ENCODE measurements at places on chromosomes 16 and 17.
A peak's percentile ranks its signal among the peaks of the same experiment; 100 is the strongest.

DNA sequence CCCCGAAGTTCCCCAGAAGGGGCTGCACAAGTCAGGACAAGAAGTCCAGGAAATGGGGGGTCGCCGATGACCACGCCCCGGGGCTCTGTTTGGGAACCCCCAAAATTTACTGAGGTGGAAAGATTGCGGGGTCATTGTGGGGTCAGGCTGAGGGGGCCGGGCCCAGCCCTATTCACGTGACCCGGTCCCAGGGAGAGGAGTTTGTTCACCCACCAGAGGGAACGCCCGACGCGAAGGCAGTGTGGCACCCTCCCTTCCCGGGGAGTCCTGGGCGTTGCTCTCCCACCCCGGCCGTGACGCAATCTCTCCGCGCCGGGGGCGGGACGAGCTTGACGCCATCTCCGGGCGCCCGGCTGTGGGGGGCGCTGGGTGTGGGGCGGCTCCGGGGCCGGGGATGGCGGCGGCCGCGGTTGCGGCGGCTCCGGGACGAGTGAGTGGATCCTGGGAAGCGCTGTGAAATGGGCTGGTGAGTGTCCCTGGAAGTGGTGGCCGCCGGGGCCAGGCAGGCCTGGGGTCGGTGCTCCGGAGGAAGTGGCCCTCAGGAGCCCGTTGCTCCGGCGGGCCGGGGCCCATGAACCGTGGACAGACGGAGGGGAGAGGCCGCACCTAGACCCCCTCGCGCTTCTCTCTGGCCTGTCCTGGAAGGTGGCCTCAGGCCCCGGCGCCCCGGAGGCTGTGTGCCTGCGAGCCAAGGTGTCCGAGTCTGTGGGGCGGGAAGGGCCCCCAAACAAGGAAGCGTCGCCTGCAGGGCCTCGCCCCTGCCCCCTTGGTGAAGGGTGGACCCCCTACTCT lies at the start of gene ATXN1L:
TSS of gene ATXN1L (plus strand) at position 338 of the 792 bp plus-strand sequence. CDS start 3,765 bp downstream, outside the sequence.
- peak; percentile 93 for DNase-seq

DNA sequence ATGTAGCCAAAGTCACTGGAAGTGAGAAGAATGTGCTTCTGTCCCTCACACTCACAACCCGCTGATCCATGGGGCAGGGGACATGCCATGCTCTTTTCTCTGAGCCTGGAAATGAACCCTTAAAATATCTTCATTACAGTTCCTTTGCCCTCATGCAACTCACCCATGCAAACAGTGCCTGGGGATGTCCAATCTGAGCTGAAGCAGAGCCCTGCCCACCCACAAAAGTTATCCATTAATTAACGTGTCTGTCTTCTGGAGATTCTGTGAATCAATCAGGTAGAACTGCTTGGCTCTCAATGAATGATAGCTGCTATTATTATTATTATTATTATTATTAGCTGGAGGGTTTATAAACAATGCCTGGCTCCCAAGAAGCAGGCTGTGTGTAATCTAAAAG lies 133.7 kb downstream of the USP31 start:
- DNase-seq = no peak

DNA sequence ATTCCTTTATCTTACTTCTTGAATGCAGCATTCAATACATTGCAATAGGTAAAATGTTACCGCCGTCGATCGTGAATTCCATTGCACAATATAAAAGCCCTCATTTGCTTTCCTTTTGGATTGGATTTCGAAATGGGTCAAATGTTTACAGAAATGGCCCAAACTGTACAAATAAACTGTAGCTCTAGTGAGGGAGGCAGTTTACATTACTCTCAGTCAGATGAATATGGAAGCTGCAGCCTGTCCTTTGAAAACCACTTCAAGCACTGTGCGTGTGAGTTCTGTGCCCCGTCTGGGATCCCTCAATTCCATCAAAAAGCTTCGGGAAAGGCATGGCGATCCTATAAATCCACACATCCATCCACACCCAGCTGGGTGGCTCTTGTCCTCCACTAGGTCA lies 258.6 kb upstream of the FOXF1 start:
- DNase-seq = no peak

GRCh38 chr16:16108759-16109158 lies 114.5 kb downstream of the ABCC6 start:
- DNase-seq = no peak

DNA sequence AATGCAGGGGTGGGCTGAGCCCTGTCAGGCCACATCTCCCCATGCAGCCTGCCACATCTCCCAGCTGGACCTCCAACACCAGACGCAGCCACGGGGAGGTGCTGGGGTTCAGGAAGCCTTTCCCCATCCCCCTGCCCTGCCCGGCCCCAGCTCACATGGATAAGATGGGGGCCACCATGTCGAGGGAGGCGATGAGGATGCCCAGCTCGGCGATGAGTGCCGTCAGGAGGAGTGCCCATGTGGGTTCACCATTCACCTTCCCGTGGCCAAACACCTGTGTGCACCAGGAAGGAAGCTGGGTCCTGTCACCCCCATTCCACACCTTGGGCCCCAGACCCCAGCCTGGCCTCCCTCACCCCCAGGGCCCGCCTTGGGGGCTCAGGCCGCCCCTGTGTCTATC lies 5.7 kb upstream of the LCAT start:
- DNase-seq = no peak

- DNase-seq = no peak
Observed at GRCh38 chr16:65069065-65069464, 52.8 kb downstream of the CDH11 start.

DNA sequence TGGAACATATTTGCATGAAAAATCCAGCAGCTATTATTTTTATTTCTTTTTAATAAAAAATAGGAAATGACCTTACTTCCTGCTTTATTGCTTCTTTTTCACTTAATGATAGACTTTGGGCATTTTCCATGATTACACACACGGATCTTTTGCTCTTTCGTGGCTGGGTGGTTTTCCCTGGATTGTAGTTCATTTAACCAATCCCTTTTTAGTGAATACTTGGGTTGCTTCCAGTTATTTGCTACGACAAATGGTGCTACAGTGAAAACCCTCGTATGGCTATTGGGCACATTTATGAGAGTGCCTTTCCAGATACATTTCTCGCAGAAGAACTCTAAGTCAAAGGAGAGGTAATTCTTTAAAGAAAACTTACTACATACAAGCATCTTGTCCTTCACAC lies 38.6 kb downstream of the FOXL1 start:
- DNase-seq = no peak

DNA sequence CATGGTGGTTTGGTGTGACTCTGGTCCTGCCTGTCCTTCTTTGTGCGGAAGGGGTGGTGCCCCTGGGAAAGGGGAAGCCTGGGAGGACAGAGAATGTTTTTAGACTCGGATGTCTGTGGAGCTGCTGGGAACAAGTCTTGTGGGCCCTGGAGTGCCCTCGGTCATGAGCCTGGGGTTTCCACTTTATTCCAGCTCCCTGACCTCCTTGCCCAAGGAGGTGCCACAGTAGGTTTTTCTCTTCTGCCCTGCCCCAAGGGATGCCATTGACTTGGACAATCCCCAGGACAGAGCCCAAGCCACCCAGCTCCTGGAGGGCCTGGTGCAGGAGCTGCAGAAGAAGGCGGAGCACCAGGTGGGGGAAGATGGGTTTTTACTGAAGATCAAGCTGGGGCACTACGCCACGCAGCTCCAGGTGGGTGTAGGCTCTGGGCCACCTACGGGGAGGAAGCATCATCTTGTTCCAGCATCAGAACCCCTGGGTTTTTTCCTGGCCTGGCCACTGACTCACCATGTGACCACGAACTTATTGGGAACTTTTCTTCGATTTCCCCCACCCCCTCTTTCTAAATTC lies 1.4 kb downstream of the STAT5A start:
- DNase-seq = no peak

DNA sequence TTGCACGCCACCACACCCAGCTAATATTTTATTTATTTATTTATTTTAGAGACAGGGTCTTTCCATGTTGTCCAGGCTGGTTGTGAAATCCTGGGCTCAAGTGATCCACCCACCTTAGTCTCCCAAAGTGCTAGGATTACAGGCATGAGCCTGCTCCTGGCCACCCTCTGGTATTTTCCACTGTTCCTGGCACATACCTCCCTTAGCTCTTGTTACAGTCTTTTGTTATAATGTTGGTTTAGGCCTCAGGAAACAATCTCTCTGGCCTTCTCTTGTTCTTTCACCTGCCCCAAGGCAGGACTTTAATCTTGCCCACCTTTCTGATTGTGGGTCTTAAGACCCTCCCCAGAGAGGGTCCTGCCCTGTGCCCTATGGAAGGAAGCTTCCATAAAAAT lies 3.6 kb upstream of the CYTH1 start:
- DNase-seq = no peak

GRCh38 chr16:51138178-51138577 lies 12.9 kb downstream of the SALL1 start:
- no peak for DNase-seq

- no peak for DNase-seq
Observed at GRCh38 chr17:68707031-68707430, 105.9 kb upstream of the FAM20A start.

- no peak for DNase-seq
Observed at GRCh38 chr17:31497994-31498826, 106.7 kb downstream of the RAB11FIP4 start.

GRCh38 chr16:54180421-54181359 lies 105.9 kb downstream of the IRX3 start:
- no peak for DNase-seq

DNA sequence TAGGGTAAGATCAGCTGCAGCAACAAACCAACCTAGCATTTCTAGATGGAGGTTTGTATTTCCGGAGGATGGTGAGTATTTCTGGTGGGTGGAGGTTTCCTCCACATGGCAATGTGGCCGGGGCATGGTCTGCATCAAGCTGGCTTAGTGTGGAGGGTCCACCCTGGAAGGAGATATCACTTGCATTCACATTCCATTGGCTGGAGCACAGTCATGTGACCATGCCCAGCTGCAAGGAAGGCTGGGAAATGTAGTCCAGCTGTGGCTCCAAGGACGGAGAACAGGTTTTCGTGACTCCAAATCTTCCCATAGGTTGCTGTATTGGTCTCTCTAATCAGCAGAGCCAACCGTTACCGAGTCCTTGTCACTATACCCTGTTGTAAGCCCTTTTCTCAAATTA lies 68.7 kb downstream of the RAI1 start:
- DNase-seq = peak; percentile 83

DNA sequence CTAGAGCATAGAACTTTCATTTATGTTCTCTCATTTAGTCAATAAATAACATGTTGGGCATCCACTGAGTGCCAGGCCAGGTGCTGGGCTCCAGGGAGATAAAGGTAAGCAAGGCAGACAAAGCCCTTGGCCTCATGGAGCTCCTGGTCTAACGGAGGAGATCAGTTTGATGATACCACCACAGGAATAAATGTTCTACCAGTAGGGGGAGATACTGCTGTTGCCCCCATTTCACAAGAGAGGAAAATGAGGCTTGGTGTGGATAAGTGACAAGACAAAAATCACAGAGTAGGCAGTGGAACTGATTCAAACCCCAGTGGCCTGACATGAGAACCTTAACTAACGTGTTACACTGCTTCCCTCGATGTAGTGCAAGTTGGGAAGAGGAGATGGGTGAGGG lies 80.4 kb upstream of the ERCC4 start:
- DNase-seq = no peak

DNA sequence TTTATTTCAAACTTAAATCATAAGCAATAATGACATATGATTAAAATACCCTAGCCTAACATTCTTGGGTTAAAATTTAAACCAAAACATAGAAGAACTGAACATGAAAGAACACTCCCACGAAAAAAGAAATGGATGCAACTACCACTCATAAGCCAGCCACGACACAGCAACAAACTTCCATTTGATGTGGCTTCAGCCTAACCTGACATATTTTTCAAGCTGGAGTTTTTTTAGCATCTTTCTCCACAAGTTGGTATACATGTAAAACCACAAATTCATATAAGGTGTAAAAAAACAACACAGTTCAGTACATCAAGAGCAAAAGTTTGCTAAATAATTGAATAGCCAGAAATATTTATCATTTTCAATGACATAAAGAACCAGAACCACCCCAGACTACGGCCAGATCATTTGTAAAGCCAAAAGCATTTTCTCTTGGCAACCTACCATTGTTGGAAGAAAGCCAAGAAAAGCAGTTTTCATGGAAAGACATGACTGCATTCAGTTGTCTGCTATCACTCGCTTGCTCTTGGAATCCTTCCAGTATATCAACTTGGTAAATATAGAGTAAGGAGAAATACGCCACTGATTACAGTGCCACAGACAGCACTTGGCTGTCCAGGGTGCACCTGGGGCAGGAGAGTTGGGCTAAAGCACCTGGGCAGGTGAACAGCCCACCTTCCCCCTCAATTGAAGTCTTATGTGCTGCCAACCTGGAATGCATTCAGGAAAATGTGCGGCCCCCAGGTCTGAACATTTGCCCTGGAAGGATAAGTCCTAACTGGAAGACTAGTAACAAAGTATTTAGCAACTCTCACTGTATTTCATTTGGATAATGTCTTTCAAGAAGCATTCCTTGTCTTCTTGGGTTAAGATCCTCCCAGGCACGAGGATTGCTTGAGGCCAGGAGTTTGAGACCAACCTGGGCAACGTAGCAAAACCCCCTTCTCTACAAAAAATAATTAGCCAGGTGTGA lies 60.5 kb downstream of the CREBBP start:
- DNase-seq = no peak

GRCh38 chr17:67672592-67673335 lies 45.0 kb upstream of the NOL11 start:
- no peak for DNase-seq

GRCh38 chr17:28756049-28756804 lies 12.4 kb downstream of the TRAF4 start:
- no peak for DNase-seq

DNA sequence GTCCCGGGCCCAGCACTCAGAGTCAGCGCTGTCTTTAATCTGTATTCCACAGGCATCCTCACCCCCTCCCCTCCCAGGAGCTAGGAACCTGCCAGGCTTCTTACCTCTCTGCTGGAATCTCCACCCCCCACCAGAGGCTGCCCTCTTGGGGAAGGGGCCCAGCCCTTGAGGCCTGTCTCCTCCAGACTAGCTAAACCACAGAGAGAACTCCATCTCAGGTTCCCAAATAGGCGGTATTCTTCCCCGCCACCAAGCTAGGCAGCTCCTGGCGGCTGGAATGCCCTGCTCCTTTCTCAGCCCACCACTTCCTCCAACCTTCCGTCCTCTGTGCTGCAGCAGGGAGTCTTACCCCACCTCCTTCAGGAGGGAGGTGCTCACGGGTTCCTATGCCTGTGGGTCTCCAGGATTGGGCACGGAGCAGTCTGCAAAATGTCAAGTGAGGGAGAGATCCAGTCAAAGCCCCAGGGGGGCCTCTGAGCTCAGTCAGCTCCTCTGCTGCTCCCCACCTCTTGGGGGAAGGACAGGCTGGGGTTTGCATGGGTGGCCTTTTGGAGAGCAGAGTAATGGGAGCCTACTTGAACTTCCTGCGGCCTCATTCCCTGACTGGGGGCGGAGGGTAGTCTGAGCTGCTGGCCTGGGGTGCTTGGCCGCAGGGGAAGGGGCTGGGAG lies 55.7 kb downstream of the SREBF1 start:
- no peak for DNase-seq

DNA sequence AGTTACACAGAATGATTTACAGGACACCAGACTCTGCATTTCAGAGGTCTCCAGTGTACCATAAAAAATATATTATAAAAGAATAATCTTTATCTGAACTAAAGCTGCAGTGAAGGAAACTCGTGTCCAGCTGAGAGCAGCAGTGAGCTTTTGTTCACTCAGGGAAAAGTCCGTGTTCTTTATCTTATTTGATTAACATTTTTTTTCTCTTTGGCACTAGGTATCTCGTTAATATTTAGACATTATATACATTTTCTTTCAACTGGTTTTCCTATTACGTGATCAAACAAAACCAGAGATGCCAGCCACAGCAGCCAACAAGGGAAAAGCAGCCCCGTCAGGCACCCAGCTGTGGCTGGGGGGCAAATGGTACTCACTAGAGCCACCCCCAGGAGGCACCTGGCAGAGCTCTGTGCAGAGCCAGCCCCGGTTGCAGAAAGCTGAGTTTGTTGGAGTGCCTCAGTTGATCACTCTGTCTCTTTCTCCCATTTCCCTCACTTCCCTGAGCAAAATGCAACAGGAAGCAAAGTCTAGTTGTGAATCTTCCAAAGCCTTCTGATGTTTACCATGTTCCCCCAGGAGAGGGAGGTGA lies 1.1 kb upstream of the HS3ST4 start:
- no peak for DNase-seq

Measured in activated CD8-positive, alpha-beta T cell treated with anti-CD3 and anti-CD28 coated beads, Interleukin-2, amount 10 ng/mL, durations not matched to agents 7 days and 5 days (primary cell).